ENCODE measurements at places on chromosomes 7 and 10. TPM values are rescaled to one million over a fixed set of nuclear protein-coding genes. Genes with fewer than 3 reads are reported as not detected.

Gene GIMAP2
- not detected for total RNA-seq

Gene CYP2C18
- total RNA-seq, result not detected

GRCh38 chr10:81873932-81874816, 820 bp upstream of the NRG3 start:
- DNase-seq, result peak; percentile 95
- peak overlapping the region; percentile 75 for H3K4me3 ChIP-seq
- no peaks in the 10 kb centered on the region for H3K4me1 ChIP-seq
- H3K36me3 ChIP-seq, result no peaks in the 10 kb centered on the region
- peaks cover 59% of the 10 kb centered on the region for H3K27me3 ChIP-seq

DNA sequence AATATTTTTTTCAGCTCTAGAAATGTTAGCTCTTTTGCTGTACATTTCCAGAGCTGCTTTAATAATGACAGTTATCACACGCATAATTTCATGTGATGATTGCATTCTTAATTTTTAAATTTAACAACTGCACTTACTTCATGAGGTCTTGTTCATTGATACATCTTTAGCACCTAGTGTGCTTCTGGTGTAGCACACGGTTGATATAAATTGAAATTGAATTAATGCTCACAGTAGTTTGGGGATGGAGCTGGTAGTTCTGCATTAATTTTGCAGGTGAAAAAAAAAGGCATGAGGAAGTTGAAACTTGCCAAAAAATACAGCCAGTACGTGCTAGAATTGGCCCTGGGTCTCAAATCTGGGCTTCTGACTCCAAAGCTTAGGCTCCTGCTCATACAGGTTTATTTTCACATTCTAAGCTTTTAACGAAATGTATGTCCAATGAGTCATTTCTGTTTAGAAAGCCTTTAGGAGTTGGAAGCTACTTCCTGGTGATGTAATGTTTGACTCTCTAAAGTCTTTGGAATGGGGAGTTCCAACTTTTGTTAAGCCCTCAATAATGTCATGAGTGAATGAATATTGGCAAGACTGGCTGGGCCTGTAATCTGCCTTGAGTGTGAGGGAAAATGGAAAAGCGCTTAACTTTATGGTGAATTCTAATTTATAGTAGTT, 62.5 kb downstream of the DAGLB start:
- no peak overlapping the region for H3K4me3 ChIP-seq
- peaks cover 46% of the 10 kb centered on the region for H3K36me3 ChIP-seq
- H3K27me3 ChIP-seq, result no peaks in the 10 kb centered on the region
- no peak overlapping the region for H3K27ac ChIP-seq
- no peak for DNase-seq
